Suppressor macrophage (primary cell): ENCODE measurements at places on chromosomes 16 and 17.

DNA sequence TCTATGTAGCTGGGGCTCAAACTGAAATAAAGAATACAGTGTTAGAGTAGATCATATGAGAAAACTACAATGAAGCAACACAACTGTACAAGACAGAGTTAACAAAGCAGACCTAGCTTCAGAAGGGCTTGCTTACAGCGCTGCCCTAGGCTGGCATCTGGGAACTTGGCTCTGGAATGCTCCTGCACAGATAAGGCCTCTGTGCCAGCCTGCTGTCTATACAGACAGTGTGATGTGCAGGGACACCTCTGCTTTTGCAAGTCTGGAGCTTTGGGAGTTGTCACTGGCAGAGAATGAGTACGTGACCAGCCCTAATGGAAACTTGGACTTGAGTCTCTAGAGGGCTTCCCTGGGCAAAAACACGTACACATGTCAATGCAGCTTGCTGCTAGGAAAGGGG lies 32.1 kb upstream of the SLC38A8 start:
- no peak for DNase-seq

GRCh38 chr17:30393491-30393890 lies 14.8 kb downstream of the CPD start:
- no peak for DNase-seq

DNA sequence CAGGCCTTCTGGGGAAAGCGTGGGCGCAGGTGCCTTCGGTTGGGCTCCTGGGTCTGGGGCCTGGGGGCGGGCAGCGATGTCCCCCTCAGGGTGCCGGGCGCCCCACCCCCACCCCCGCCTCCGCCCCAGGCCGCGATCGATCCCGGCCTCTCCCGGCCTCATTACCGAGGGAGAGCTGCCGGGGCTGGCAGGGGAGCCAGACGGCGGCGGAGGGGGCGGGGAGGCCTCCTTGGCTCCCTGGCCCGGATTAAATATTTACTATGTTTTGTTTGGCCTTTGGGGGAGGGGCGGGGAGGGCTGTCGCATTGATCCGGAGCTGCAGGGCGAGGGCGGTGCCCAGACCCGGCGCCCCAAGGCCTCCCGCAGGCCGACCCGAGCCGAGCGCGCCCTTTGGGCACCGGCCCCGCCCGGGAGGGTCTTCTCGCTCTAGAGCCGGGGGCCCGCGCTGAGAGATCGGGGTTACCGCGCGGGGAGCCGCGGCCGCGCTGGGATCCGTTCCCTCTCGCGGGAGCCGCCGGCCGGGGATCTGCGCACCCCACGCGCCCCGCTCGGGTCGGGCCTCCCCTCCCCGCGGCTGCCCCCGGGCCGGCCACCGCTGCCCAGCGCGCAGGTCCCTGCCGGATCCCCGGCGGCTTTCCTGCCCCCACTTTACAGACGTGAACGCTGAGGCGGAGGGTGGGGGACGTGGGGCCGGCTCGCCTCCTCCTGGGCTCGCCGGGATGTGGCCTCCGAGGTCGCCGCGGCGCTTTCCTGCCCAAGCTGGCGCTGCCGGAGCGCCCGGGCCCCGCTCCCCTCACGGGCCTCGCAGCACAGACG lies 27.0 kb downstream of the RTN4RL1 start:
- DNase-seq: no peak

DNA sequence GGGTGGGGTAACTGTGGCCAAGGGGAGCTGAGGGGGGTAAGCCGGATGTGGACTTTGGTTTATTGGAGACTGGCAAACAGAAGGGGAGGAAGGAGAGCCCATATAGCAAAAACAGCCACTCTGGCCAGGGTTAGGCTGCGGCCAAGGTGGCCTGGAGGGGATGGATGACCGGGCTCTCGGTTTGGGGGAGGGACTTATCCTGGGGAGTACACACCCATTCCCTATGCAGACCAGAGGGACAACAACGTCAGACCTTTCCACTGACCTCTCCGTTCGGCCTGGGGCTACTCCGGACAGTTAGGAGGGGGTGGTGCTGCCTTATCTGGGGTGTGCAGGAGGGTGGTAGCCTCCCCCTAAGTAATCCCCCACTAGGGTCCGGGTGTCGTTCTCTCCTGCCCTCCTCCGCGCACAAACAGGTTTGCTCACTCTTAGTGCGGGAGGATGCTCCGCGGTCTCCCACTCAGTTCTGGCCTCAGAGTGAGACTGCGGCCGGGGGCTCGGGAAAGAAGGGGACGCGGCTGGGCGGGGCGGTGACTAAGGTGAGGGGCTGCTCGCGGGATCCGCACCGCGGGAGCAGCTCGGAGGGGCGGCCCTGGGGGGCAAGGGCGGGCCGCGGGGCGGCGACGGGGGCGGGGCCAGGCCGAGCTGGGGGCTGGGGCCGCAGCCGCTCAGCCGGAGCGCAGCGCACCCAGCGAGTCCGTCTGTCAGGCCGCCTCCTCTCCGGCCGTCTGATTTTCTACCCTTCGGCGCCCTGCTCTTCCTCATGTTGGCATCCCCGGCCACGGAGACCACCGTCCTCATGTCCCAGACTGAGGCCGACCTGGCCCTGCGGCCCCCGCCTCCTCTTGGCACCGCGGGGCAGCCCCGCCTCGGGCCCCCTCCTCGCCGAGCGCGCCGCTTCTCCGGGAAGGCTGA lies at the start of gene WNK4:
WNK4 (plus strand) TSS at position 675 of the 915 bp plus-strand sequence; CDS start at position 764, 89 bp downstream.
- no peak for DNase-seq

- peak; percentile 65 for DNase-seq
Measured at GRCh38 chr16:70433458-70434103, 5.3 kb downstream of the ST3GAL2 start.

DNA sequence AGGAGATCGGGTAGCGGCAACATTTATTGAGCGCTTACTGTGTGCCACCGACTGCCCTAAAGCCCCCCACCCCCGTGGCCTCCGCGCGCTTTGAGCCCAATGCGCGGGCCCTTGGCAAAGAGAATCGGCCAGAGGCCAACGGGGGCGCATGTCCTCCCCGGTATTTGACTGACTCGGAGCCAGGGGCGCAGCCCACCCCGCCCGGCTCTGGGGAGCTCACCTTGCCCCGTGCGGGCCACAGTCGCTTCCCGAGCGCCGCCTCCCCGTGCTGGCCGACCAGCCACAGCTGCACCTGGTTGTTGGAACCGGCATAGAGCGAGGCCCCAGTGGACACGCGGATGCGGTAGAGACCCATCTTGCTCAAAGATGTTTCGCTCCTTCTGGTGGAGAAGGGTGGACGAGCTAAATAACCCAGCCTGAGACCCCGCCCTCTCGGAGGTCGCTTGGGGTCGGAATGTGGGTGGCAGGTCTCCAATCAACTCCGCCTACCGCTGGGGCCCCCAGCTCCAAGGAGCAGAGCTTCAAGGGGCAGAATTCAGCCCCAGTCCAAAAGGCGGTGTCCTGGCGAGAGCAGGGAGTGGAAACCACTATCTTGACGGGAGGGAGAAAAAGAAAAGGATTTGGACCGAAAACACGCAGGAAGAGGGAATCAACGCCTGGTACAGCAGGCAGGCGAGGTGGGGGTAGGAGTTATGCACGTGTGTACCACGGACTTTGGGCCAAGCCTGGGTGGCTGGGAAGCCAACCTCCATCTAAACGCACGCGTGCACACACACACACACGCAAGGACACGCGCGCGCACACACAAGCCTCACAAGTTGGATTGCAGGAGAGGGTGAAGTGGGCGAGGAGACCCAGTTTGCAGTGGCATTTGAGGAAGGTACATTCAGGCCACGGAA lies at the start of gene ALOX15:
ALOX15 (minus strand) TSS at position 382 of the 899 bp plus-strand sequence; CDS start at position 355, 27 bp downstream.
- no peak for DNase-seq

DNA sequence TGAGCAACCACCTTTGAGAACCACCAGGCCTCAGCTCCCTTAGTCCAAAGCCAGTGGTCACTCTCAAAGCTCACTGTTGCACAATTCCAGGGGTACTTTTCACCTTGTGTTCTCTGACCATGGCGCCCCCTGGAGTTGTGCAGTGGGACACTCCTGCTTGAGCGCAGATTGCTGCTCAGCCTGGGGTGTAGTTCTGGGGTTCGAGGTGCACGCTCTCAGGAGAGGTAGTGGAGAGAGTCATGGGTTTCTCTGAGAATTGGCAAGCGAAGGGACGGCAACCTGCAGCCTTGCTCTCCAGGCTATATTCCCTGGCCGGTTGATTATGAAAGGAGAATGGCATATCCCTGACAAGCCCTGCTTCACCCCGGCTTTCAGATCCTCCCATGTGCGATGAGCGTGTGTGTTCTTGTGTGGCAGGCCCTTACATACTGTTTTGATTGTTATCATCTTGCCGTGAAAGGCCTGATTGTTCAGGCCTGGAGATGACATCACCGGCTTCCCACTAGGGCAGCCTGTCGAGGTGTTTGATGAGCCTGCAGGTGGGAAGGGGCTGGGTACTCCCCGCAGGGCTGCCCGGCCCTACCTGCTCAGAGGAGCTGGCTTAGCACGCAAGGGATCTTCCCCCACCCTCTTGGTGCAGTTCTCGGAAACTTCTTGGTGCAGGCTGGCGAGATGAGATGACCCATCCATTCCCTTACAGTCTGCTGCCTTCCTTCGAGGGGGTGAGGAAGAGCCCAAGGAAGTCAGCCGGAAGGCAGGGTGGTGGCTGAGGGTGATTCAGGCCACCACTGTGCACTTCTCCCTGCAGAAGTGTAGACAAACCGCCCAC lies 431.2 kb downstream of the SLC39A11 start:
- DNase-seq: no peak
